ENCODE measurements at places on chromosomes 4 and X.

- no peak for DNase-seq
Observed at GRCh38 chr4:143397887-143398286, 61.2 kb downstream of the GAB1 start.

- no peak for DNase-seq
Observed at GRCh38 chr4:160406263-160406825, 1303.5 kb downstream of the RAPGEF2 start.

- DNase-seq: no peak
Observed at GRCh38 chr4:86300516-86300915, 59.3 kb downstream of the MAPK10 start.

- DNase-seq: no peak
Observed at GRCh38 chrX:134172588-134173259, 64.3 kb upstream of the CCDC160 start.
